CD4-positive, CD25-positive, alpha-beta regulatory T cell (primary cell): ENCODE measurements at places on chromosomes 4 and X. TPM values are rescaled to one million over a fixed set of nuclear protein-coding genes. Genes with fewer than 3 reads are reported as not detected.

CENPVL1 gene
- not detected for total RNA-seq

DIPK2B gene
- total RNA-seq = not detected

DNA sequence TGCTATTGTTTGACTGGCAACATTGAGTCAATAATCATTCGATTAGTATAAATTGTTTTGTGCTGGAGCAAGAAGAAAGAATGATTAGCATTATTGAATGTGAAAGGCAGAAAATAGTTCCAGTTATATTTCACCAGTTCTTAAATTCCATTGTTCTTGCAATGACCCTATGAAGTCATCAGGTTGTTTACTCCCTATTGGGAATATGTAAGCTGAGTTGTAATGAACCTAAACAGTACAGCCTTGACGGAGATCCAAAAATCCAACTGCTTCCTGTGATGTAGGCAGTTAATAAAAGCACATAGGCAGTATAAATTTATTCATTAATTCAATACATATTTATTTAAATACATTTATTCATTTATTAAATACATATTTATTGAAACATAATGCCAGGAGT, 947.5 kb downstream of the PCDH7 start:
- no peak for DNase-seq

NAA11 gene
- not detected for total RNA-seq

REELD1 gene
- total RNA-seq = not detected
